ENCODE measurements at places on chromosomes 3 and 15. TPM values are rescaled to one million over a fixed set of nuclear protein-coding genes. Genes with fewer than 3 reads are reported as not detected.

The GP9 gene
- 0.25 TPM for total RNA-seq

The ANKRD63 gene
- total RNA-seq, result 0.49 TPM

The GABRG3 gene
- total RNA-seq, result 10.6 TPM

The CPEB1 gene
- 2.5 TPM for total RNA-seq

The FANCD2OS gene
- total RNA-seq, result not detected

The SLC28A2 gene
- total RNA-seq, result not detected

The CLDN1 gene
- 5.7 TPM for total RNA-seq

The PDE8A gene
- 10.3 TPM for total RNA-seq

The FBXO40 gene
- total RNA-seq, result under 0.01 TPM

The ABHD5 gene
- 17.2 TPM for total RNA-seq

The MELTF gene
- total RNA-seq, result 4.4 TPM

The PPP1R14D gene
- total RNA-seq, result not detected

The PPM1L gene
- total RNA-seq, result 78.4 TPM

The SLC6A1 gene
- 54.6 TPM for total RNA-seq
